ENCODE measurements at places on chromosomes 13 and 19.

GRCh38 chr13:43266936-43267615 is 243.7 kb downstream of the DNAJC15 start:
- no peak for DNase-seq

GRCh38 chr19:38989066-38989605 is 13.6 kb upstream of the FBXO17 start:
- DNase-seq = no peak

DNA sequence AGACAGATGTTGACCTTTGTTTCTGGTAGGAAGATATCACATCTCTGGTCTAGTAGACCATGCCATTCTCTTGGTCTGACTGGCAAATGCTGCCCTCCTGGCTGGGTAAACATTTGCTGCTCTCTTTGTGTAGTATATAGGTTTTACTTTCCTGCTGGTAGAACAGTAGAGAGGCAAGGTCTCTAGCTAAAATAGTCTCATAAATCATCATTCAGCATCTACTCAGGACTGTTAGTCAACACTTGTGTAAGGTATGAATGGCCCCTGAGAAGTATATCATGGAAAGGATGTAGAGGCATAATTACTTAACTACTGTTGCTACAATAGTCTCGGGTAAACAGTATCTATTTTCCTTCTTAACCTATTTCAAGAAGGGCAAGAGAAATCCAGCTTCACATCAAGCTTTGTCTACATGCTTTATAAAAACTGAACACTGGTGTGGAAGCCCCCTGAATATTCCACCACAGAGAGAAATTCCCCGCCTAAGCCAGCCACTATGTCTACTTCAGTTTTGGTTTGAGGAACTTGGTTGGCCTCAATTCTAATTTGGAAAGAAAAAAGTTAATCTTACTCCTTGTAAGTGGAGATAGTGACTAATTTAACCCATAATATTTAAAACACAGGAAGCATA is 18.4 kb upstream of the MYCBP2 start:
- no peak for DNase-seq

GRCh38 chr19:7900401-7900870 is 3.2 kb upstream of the MAP2K7 start:
- no peak for DNase-seq

- DNase-seq = no peak
Observed at GRCh38 chr19:34676697-34677385, at the start of gene SCGB2B2. SCGB2B2 (minus strand) TSS chr19:34677159; CDS start chr19:34594563, 82,596 bp downstream.

- peak; percentile 7 for DNase-seq
Observed at GRCh38 chr13:39263033-39263432, 224.8 kb downstream of the NHLRC3 start.

DNA sequence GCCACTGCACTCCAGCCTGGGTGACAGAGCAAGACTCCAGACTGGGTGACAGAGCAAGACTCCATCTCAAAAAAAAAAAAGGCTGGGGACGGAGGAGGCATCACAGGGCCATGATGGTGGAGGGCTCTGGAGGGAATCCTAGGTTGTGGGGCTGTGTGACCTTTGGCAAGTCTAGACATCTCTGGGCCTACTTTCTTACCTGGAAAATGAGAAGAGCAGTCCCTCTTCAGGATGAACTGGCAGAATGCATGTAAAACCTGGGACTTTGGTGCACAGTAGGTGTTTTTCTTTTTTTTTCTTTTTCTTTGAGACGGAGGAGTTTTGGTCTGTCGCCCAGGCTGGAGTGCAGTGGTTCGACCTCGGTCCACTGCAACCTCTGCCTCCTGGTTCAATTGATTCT is 13.7 kb downstream of the CIB3 start:
- DNase-seq = no peak

DNA sequence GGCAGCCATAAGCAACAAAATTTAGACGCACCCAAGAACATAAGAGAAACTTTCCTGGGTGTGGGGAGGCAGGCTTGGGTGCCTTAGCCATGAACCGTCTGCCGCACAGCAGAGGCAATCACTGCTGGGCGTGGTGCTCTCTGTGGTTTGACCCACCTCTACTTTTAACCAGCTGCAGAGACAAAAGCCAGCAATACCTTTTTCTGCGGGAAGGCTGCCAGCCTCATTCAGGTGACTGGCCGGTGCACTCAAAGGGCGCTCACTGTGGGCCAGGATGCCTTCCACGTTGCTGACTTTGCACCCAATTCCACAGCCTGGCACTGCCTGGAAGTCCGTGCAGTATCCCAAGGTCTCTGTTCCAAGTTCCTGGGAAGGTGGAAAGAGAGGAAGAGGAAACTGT is 69.1 kb downstream of the ATP7B start:
- DNase-seq = no peak

DNA sequence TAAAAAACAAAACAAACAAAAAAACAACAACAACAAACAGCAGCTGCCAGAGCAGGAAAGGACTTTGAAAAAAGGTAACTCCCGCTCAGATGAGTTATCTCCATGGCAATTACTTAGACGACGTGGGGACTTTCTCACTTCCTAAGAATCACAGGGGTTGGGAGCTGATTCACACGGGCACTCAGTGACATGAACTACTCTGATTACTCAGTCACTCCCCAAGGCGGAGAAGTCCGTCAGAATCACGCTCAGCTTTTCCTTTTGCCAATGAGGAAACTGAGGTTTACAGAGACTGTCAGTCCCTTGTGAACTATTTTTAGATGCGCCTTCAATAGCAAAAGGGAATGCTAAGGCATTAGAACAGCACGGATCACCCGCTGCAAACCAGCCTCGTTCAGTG is 32.3 kb upstream of the MATK start:
- no peak for DNase-seq

DNA sequence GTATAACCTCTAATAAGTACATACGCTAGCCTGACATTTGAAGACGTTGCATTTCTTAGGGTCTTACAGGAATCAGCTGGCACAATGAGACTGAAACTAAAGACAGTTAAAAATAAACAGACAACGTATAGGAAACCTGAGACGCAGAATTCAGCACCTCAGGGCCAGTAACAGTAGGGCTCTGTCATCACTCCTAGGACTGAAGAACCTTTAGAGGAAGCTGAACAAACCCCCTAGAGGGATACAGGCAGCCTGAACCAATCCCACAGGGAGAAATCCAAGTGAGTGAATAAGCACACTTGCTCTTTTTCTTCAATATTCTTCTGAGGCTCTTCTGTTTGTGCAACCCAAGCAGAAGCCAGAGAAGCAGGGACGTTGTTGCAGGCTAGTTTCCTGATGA is 53.9 kb upstream of the KLHL1 start:
- DNase-seq = no peak

- no peak for DNase-seq
Observed at GRCh38 chr13:97110936-97111335, 111.2 kb upstream of the MBNL2 start.

DNA sequence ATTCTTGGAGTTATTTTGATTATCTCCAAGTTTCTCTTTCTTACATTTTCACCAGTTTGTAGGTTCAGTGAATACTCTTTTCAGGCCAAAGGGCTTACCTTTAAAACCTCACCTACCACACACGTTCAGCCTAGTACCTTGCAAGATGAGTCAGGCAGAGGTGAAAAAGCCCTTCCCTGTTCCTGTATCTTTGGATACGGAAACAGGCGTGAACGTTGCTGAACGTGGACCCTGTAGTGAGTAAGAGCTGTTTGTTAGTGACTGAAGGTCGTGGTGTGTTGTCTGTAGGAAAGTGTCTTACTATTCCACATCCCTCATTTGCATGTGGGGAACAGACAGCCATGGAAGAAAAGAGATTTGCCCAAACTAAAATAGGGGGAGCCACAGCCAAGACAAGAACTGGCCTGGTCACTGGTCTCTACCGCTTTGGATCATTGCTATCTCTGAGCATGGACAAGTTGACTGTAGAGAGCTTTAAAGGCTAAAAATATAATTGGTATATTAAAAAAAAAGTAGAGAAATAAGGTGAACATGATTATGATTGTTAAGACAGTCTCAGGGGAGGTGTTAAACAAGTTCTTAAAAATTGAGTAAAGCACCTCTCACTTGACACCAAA is 3.5 kb downstream of the CEBPG start:
- no peak for DNase-seq
